ENCODE measurements at places on chromosomes 1 and 21. TPM values are rescaled to one million over a fixed set of nuclear protein-coding genes. Genes with fewer than 3 reads are reported as not detected.

The OPTC gene
- not detected for total RNA-seq

The LAMC2 gene
- total RNA-seq = not detected

The LCE2A gene
- total RNA-seq = not detected

DNA sequence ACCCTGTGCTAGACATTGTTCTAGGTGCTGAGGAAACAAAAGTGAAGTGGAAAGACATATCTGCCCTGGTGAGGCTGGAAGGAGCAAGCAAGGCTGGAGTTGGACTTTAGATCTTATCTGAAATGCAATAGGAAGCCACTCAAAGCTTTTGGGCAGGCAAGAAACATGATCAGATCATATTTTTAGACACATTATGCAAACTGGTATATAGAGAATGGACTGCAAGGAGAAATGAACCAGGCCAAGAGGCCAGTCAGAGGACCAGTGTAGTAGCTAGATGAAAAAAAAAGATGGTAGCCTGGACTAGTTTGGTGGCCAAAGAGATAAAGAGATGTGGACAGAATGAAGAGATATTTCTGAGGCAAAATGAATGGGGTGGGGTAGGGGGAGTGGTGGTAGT is 46.3 kb downstream of the CCN1 start:
- H3K27ac ChIP-seq = no peak overlapping the region
- no peaks in the 10 kb centered on the region for H3K27me3 ChIP-seq
- H3K4me3 ChIP-seq = no peak overlapping the region
- H3K4me1 ChIP-seq = no peaks in the 10 kb centered on the region
- no peak for DNase-seq

GRCh38 chr1:38006008-38006828 is 904 bp upstream of the FHL3 start:
- peaks cover 9% of the 10 kb centered on the region for H3K27me3 ChIP-seq
- DNase-seq = no peak
- H3K36me3 ChIP-seq = no peaks in the 10 kb centered on the region
- H3K4me1 ChIP-seq = peaks cover 7% of the 10 kb centered on the region
- H3K27ac ChIP-seq = no peak overlapping the region

- peaks cover 9% of the 10 kb centered on the region for H3K4me1 ChIP-seq
- H3K27ac ChIP-seq = no peak overlapping the region
- peaks cover 7% of the 10 kb centered on the region for H3K36me3 ChIP-seq
- DNase-seq = no peak
- no peaks in the 10 kb centered on the region for H3K27me3 ChIP-seq
These were observed 14.2 kb downstream of the SEMA4A start for GRCh38 chr1:156167536-156167935.

GRCh38 chr21:41769933-41770332 is 3.1 kb upstream of the RIPK4 start:
- H3K27ac ChIP-seq = no peak overlapping the region
- no peak overlapping the region for H3K4me3 ChIP-seq
- no peaks in the 10 kb centered on the region for H3K36me3 ChIP-seq
- H3K4me1 ChIP-seq = peaks cover 22% of the 10 kb centered on the region

DNA sequence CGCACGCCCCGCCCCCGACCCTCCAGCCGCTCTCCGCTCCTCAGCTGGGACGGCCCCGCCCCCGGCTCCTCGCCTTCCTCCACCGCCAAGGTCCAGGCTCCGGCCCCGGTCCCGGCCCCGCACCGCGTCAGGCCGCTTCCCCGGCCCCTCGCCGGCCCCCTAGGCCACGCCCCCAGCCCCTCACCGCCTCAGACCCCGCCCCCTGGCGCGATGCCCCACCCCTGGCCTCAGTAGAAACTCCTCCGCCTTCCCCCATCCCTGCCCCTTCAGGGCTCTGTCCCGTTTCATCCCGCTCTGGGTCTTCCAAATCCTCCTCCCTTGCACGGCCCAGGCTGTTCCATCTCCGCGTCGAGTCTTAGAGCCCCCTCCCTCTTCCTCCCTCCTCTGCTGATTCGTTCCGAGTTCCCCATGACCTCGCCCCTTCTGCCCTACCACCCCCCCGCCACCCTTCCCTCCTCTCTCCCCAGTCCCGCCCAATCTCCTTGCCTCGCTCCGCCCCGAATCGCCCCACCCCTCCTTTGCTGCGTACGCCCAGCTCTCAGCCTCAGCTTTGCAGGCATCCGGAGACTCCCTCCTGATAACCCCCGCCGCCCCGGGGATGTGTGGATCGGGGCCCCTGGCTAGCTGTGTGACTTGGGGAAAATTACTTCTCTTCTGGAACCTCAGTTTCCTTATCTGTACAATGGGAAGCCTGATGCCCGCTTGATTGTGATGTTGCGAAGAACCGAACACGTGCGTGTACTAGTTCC is 448 bp upstream of the ASAP3 start:
- peaks cover 1% of the 10 kb centered on the region for H3K36me3 ChIP-seq
- peak overlapping the region; percentile 75 for H3K27ac ChIP-seq
- peaks cover 4% of the 10 kb centered on the region for H3K27me3 ChIP-seq
- peak; percentile 81 for DNase-seq
- peaks cover 33% of the 10 kb centered on the region for H3K4me1 ChIP-seq

DNA sequence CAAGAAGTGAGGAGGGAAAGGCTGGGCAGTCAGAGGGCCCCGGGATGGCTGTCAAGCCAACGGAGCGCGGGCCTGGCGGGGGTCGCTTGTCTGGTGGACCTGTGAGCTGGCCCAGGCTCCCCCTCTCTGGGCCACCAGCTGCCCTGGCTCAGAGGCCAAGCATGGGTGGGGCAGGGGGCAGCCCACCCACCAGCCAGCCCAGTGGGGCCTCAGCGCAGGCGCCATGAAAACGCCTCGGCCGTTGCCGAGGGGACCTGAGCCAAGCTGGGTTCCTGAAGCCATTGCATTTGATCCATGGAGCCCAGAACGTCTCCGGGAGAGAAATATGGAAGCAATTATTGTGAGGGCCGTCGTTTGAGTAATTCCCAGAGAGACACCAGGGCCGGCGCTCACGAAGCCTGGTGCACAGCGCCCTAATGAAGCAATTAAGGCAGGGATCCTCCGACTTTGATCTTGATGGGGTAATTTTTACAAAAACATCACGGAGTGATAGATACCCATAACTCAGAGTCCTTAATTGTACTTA is 90.5 kb upstream of the TTC34 start:
- no peak overlapping the region for H3K27ac ChIP-seq
- no peak for DNase-seq
- H3K27me3 ChIP-seq = peaks cover 12% of the 10 kb centered on the region
- H3K4me1 ChIP-seq = peaks cover 3% of the 10 kb centered on the region
- no peaks in the 10 kb centered on the region for H3K36me3 ChIP-seq

- no peak overlapping the region for H3K4me3 ChIP-seq
- H3K4me1 ChIP-seq = peaks cover 24% of the 10 kb centered on the region
- H3K27ac ChIP-seq = no peak overlapping the region
These were observed 2.0 kb downstream of the MTARC2 start for GRCh38 chr1:220750131-220750515.
